ENCODE measurements at places on chromosomes 3 and 15. TPM values are rescaled to one million over a fixed set of nuclear protein-coding genes. Genes with fewer than 3 reads are reported as not detected.

PARP16 gene
- 12.9 TPM for total RNA-seq

GRCh38 chr3:67292356-67293121 lies 294.4 kb downstream of the KBTBD8 start:
- DNase-seq: no peak
- no peak overlapping the region for H3K4me3 ChIP-seq
- H3K36me3 ChIP-seq: no peaks in the 10 kb centered on the region
- H3K27ac ChIP-seq: no peak overlapping the region

- no peaks in the 10 kb centered on the region for H3K27me3 ChIP-seq
- no peak overlapping the region for H3K4me3 ChIP-seq
- no peak overlapping the region for H3K27ac ChIP-seq
- H3K4me1 ChIP-seq: peaks cover 9% of the 10 kb centered on the region
Measured at GRCh38 chr3:133944641-133945380, 49.1 kb upstream of the RAB6B start.

OR5K3 gene
- not detected for total RNA-seq

DNA sequence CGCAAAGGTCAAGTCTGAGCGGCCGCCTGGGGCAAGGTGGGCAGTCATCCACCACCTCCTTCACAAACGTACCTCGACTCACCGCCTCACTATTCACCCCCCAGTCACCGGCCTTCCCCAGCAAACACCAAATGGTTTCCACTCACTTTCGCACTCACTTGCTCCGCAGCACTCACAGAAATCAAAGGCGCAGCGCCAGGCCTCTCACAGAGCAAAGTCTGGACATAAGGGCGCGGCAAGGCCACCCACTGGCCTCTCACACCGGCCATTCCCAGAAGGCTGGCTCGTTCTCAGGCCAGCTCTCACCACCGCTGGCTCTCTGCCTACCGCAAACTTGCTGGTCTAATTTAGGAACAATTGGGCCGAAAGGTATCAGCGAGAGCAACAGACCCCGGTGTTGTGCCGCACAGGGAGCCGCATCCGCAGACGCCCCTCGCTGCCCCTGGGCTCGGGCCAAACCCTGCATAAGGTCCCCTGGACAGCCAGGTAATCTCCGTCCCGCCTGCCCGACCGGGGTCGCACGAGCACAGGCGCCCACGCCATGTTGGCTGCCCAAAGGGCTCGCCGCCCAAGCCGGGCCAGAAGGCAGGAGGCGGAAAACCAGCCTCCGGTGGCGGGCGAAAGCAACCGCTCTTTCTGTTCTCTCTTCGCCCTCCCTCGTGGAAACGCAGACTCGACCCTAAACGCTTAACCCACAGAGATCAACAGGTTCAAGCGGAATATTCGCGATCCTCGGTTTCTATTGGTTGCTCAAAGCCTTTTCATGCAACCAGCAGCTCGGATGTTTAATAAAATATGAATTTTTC lies 2.9 kb downstream of the SHOX2 start:
- H3K4me1 ChIP-seq: peaks cover 49% of the 10 kb centered on the region
- DNase-seq: no peak
- no peaks in the 10 kb centered on the region for H3K36me3 ChIP-seq

DLL4 gene
- total RNA-seq: 0.14 TPM

GRCh38 chr3:149507491-149508324 lies 33.2 kb downstream of the TM4SF4 start:
- no peak overlapping the region for H3K4me3 ChIP-seq
- H3K4me1 ChIP-seq: no peaks in the 10 kb centered on the region
- no peaks in the 10 kb centered on the region for H3K36me3 ChIP-seq
- H3K27ac ChIP-seq: no peak overlapping the region
- DNase-seq: no peak

DNA sequence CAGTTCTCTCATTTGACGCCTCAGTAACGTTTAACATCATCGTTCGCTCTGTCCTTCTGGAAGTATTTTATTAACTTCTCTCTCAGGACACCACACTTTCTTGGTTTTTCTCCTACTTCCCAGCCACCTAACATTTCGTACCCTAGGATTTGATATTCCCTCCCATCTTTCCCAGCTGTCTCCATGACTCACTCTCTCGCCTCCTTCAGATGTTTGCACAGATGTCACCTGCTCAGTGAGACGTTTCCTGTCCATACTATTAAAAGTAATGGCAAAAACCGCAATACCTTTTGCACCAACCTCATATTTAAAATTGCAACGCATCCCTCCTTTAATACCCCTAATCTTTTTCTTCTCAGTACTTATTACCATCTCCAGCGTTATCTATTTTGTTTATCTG lies 62.1 kb upstream of the SPRED1 start:
- H3K4me1 ChIP-seq: no peaks in the 10 kb centered on the region
- no peak overlapping the region for H3K4me3 ChIP-seq
- DNase-seq: no peak
- no peaks in the 10 kb centered on the region for H3K36me3 ChIP-seq
- H3K27me3 ChIP-seq: no peaks in the 10 kb centered on the region
- H3K27ac ChIP-seq: no peak overlapping the region

DNA sequence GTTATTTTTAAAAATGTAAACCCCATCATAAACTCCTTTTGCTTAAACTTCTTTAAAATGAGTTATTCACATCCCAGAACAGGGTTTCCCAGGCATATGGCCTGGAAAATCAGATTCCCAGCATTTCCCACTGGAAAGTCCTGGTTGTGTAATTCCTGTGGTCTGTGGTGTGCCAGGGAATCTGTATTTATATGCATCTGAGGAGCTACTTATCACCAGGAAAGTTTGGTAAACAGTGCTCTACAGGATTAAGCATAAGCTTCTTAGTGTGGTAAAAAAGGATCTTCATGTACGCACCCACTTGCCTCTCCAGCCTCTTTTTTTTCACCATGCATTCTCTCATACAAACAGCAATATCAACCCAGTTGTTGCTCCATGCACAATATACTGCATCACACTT lies 28.2 kb downstream of the MEIS2 start:
- H3K27me3 ChIP-seq: no peaks in the 10 kb centered on the region
- H3K27ac ChIP-seq: no peak overlapping the region
- no peak overlapping the region for H3K4me3 ChIP-seq
- no peak for DNase-seq

- no peak overlapping the region for H3K27ac ChIP-seq
- no peaks in the 10 kb centered on the region for H3K36me3 ChIP-seq
- DNase-seq: no peak
- H3K4me1 ChIP-seq: no peaks in the 10 kb centered on the region
- no peak overlapping the region for H3K4me3 ChIP-seq
- H3K27me3 ChIP-seq: no peaks in the 10 kb centered on the region
Measured at GRCh38 chr3:100647657-100648056, 38.3 kb downstream of the ADGRG7 start.

GRCh38 chr3:21672303-21672702 lies 78.7 kb downstream of the ZNF385D start:
- H3K27me3 ChIP-seq: no peaks in the 10 kb centered on the region
- H3K36me3 ChIP-seq: no peaks in the 10 kb centered on the region
- H3K27ac ChIP-seq: no peak overlapping the region
- no peak overlapping the region for H3K4me3 ChIP-seq
- no peaks in the 10 kb centered on the region for H3K4me1 ChIP-seq

DNA sequence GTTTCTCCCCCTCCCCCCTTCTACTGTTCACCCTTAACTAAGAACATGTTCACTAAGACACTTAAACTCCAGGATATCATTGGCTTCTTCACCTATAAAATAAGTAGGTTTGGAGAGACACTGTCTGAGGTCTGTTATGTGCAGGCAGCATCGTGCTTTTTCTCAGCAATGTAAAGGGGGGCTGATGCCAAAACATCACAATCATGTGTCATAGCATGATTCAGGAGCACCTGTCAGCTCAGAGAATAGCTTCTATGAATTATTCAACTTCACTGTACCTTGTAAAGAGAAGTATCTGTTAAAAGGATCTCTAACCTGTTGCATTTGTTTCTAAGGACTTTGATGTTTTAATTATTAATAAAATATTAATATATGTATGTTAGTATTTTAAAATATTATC lies 211.4 kb upstream of the EPHA3 start:
- DNase-seq: no peak
- no peak overlapping the region for H3K4me3 ChIP-seq
- no peak overlapping the region for H3K27ac ChIP-seq
- no peaks in the 10 kb centered on the region for H3K36me3 ChIP-seq

CFAP91 gene
- not detected for total RNA-seq

TM4SF18 gene
- not detected for total RNA-seq

Measured in CD4-positive, alpha-beta T cell (primary cell).